ENCODE measurements at places on chromosomes 4 and X.

- DNase-seq = no peak
Observed at GRCh38 chr4:77100234-77100633, 24.4 kb upstream of the CCNI start.

GRCh38 chr4:164484551-164484950 is 269.4 kb upstream of the SMIM31 start:
- no peak for DNase-seq

DNA sequence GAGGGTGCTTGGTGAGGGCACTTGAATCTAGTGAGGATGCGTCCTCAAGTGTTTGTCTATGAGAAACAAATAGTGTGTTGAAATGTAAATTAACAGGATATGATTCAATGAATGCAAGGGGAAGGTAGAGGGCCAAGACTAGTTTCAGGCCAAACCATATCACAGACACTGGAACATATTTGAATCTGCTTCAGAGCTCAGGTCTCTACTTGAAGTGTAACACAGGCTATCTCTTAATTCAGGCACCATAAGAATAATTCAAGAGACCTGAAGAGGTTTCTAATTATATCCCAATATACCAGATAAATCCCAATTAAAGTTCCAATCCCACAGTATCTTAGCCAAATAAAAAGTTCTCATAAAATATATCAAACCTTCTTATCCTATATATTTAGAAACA is 146.5 kb upstream of the INTU start:
- DNase-seq = no peak

GRCh38 chr4:95410387-95410977 is 138.3 kb downstream of the UNC5C start:
- no peak for DNase-seq

- no peak for DNase-seq
Observed at GRCh38 chrX:101685923-101686322, 26.3 kb upstream of the ARMCX2 start.

GRCh38 chr4:72761368-72762038 is 192.5 kb upstream of the ADAMTS3 start:
- DNase-seq = no peak

DNA sequence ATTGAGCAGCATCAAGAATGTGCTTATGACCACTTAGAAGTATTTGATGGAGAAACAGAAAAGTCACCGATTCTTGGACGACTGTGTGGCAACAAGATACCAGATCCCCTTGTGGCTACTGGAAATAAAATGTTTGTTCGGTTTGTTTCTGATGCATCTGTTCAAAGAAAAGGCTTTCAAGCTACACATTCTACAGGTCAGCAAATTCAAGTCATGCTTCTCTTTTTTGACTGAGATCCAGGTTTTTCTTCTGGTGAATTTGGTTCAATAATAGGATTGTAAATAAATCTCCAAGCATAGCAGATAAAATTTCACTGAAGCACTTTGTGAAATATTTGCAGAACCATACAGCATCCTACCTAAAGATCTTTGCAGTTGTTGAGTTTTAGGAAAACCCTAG is 218.1 kb downstream of the TLL1 start:
- no peak for DNase-seq

- DNase-seq = no peak
Observed at GRCh38 chrX:123157586-123157985, 26.5 kb upstream of the GRIA3 start.

DNA sequence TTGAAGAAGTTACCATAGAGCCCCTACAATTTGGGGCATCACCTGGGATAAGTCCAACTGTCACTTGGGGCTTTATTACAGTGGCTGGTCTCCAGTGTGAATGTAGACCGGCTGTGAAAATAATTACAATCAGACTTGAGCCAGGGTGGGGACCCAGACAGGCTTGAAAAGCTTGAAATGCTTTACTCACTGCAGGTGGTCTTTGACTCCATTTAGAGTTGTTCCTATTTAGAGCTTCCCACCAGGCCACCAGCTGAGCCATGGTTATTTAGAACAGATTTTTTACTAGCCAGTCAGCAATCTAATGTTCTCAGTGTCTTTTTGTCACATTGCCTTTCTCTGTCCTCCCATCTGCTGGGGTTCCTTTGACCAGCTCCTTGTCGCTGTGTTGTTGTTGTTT is 5.7 kb downstream of the ARHGAP10 start:
- no peak for DNase-seq

GRCh38 chr4:67727124-67727850 is 26.3 kb upstream of the UBA6 start:
- no peak for DNase-seq

DNA sequence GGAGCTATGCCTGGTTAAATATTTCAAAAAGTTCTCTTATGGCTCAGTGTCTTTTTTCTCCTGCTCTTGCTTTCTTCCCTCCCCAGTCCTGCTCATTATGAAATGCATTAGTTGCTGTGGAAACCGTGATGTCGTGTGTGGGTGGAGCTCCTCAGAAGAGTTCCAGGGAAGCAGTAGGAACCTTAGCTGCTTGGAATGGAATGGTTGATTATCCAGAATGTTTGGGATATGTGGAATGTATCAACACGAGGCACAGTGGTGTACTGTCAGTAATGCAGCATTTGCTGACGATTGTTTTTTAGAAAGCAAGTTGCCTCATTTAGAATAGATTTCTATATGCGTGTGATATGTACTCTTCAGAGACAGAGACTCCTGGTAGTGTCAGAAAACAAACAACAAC is 333.2 kb downstream of the ARHGAP10 start:
- no peak for DNase-seq

DNA sequence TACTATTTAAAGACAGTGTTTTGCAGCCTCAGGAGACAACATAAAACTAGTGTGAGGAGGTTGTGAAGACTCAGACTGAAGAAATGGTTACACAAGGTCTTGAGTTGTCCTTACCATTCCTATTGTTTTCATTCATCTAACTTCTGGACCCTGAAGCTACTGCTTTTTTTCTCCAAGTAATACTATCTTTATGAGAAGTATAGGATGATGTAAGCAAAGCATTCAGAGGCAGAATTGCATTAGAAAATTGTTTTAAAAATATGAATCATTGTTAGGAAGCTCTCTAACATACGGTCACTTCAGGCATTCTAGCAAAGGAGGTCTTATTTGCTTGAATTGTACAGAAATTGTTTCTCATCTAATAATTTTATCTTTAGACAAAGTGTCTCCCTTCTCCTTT is 357.8 kb downstream of the TLL1 start:
- no peak for DNase-seq

GRCh38 chr4:17595471-17596005 is 18.5 kb downstream of the LAP3 start:
- no peak for DNase-seq

- DNase-seq = no peak
Observed at GRCh38 chrX:17836830-17837229, 24.3 kb downstream of the RAI2 start.

DNA sequence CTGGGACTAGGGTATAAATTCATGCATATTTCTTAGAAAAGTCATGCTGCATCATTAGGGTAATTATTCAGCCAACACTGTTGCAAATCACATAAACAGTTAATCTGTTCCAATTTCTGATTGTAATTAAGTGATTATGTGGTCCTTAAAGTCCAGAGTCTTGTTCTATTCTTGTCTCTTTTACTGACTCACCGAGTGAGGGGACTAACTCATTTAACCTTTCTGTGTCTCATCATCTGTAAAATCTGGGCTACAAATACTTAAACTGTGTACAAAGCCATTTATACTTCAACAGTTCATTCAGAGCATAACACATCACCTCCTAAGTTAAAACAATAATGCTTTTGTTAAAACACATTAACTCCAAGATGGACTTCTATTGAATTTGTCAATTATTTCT is 65.4 kb upstream of the KLHL13 start:
- no peak for DNase-seq

DNA sequence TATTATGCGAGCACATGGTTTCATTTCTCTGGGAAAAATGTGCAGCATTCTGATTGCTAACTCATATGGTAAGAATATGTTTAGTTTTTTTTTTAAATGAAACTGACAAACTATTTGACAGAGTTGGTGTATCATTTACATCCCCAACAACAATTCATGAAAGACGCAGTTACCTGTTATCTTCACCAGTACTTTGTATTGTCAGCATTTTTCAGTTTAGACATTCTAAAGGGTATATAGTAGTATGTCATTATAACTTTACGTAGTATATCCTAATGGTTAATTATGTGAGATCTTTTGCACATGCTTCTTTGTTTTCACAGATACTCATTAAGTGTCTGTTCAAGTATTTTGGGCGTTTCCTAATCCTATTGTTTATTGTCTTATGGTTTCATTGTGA is 891.1 kb upstream of the AGA start:
- DNase-seq = no peak

DNA sequence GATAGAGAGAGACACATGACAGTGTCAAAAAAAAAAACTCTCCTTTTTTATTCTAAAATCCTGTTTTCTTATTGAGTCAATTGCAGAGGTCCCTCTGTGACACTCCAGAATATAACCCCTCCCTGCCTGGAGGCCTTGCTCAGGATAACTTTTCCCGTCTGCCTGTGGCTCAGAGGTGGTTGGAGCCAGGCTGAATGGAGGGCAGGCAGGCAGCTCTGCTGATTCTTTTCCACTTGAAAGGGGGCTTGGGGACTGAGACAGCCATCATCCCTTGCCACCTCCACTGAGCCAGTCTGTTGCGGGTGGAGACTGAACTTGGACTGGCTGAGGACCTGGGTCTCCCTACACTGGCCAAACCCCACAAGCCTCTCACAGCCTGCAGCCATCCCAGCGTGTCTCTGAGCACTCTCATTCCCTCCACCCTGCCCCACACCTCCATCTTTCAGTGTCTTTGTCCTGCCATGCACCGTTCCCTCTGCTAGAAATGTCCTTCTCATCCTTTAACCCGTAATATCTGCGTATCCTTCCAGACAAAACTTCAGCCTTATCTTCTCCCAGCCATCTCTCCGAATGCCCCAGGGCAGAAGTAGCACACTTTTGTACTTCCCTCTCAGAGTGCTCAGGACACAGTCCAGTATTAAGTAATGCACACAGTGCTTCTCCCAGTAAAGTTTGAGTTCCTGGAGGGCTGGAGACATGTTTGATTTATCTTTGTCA is 139.9 kb downstream of the CHIC2 start:
- no peak for DNase-seq

DNA sequence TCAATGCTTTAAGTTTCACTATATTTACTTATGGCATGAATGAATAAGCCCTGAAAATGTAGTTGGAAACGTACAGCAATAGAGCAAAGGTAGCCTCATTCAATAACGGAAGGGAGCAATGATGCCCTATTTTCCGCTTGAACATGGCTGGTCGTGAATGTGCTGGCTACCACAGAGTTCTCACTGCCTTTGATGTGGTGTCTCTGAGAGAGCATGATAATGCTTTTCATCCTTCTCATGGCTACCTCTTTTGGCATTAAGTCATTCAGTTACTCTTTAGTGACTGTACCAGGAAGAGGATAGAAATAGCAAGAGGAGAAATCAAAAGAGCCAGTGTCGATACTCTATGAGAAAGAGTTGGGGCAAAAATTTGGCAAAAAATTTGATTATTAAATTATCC is 308.0 kb downstream of the PPP3CA start:
- peak; percentile 39 for DNase-seq

- no peak for DNase-seq
Observed at GRCh38 chrX:29130905-29131304, 543.7 kb downstream of the IL1RAPL1 start.

DNA sequence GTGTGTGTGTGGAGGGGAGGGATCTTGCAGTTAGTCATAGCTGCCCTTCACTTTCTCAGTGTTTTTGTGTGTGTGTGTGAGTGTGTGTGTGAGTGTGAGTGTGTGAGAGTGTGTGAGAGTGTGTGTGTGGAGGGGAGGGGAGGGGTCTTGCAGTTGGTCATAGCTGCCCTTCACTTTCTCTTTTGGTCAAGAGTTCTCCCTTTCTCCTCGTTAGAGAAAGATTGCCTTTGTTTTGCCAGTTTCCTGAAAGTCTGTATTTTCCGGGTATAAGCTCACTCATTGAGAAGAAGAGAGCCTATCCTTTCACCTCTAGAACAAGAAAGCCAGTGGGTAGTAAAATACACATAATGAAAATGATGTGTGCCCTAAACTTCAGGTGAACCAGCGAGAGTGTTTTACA is 75.2 kb upstream of the ENPP6 start:
- DNase-seq = no peak

GRCh38 chr4:103018391-103019307 is 856 bp downstream of the SLC9B1 start:
- no peak for DNase-seq

DNA sequence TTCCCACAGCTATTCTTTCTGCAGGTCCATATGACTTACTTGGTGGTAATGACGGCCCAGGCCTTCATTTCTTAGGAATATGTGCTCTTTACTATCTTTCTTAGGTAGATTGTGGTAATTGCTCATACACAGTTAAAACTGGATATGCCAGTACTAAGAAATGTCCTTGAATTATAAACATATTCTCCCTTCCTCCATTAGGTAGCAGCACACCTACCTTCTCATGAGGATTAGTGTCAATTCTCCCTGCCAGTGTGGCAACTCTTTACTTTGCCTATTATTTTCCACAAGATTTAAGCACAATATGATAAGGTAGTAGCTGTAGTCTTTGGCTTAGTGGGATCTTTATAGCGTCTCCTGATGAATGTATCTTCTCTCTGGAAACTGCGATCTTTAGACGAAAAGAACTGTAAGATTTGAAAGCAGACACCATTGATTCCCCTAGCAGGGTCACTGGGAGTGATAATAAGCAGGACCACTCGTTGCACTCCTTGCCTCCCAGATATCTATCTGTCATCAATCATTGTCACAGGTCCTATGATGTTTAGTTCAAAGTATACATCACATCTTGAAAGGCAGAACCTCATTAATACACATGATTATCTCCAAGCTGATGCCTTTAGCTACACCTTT is 1240.7 kb downstream of the C4orf33 start:
- no peak for DNase-seq

- no peak for DNase-seq
Observed at GRCh38 chr4:125497861-125498260, 183.1 kb downstream of the FAT4 start.

- DNase-seq = no peak
Observed at GRCh38 chr4:6662591-6662990, 22.1 kb downstream of the MRFAP1 start.

DNA sequence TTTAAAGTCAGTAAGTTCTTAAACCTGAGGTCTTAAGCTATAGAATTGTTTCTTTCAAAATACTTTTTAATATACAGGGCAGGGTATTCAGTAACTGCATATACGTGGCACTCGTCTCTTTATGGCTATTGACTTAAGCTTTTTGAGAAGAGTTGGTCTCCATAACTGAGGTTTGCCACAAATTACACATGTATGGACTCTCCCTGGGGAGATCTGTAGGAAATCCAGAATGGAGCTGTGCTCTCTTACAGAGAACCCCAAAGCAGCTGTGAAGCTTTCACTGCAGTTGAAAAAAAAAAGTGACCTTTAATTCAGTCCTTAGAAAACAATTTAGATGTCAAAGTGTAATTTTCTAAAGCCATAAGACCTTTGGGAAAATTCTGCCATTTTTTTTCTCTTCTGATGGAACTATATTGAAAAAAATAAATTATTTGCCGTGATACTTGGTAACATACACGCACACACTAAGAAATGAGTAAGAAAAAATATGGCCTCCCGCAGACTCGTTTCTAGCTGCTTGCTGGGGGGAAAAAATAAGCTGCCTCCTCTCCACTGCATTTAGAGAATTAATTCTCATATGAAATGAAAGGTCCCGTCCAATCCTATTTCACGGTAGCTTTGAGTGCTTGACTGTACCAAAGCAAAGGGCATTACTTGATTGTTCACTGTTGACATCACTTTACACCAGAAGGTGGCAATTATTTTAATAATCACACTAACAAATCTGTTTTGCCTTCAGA is 159.4 kb upstream of the TENM3 start:
- DNase-seq = no peak

Measured in T-helper 22 cell (primary cell).